NCI-H226 (cell line): ENCODE measurements at places on chromosomes 5 and 9.

DNA sequence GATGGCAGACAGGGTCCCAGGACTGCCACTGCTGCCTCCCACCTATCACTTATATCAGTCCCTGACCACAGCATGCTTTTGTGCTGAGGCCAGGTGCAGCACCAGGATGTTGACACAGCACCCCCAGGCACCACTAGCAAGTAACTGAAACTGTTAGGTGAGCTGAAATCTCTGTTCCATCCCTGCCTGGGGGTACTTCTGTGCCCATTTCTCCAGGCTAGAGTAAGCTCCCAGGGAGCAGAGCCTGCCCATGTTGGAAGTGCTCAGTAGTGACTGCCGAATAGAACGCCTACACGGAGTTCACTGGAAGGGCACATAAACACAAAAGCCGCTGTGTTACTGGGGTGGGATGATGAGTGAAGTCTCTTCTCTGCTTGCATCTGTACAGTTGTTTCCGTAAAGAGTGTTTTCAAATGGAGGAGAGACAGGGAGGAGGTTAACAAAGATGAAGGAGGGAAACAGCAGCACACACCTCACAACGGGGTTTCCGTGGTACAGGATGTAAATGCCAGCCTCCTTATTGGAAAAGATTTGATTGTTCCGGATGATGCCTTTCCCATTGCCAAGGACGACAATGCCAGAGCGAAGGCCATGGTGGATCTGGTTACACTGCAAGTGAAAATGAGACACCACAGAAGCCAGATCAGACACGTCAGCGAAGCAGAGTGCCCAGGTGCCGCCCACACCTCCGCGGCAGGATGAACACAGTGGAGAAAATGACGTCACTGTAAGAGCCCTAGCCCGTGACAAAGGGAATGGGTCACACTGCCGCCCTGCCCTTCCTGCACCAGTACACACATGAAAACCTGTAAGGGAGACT lies 43.1 kb downstream of the POLR1E start:
- DNase-seq = no peak

- no peak for DNase-seq
Measured at GRCh38 chr9:84598921-84599636, 70.5 kb upstream of the NTRK2 start.

GRCh38 chr9:121651295-121652020 lies at the start of gene DAB2IP:
Gene DAB2IP, plus strand, starts transcription at chr9:121651634. Its CDS starts 142 bp downstream, at chr9:121651776.
- peak; percentile 42 for DNase-seq

- DNase-seq = no peak
Measured at GRCh38 chr9:13128266-13128860, 151.1 kb downstream of the MPDZ start.

DNA sequence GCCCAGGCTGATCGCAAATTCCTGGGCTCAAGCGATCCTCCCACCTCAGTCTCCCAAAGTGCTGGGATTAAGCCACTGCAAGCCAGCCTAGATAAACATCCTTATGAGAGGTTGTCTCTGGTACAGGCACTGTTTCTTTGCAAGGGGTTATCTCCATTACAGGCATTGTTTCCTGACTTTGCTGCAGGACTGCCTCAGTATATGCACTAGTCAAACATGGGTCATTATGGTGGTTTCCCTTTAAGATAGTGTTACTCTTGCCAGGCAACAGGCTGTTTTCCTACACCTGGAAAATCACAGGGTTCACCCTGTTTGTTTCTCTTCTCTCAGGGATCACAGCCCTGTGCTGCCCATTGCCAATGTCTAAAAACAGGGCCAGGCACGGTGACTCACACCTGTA lies 7.8 kb upstream of the CLTB start:
- DNase-seq = peak; percentile 52

- no peak for DNase-seq
Measured at GRCh38 chr5:107072967-107073366, 597.8 kb downstream of the EFNA5 start.

DNA sequence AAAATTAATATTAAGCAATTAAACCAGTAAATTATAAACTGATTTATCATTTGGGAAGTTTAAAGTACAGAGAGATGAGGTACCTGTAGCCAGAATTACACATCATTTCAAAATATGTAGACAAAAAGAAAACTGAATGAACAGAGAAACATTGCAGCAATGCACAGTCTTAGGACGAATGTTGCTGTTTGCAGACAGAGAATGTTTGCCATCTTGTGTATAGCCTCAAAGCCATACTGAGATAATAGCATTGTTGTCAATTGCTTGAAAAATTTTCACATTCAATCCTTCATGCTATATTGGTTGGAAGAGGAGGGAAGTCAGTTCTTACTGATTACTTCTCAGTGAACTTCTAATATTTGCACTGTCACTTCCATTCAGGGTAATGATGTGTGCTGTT lies 326.2 kb downstream of the PRR16 start:
- no peak for DNase-seq

GRCh38 chr9:128706045-128706444 lies 3.7 kb downstream of the PKN3 start:
- DNase-seq = no peak

GRCh38 chr5:177447066-177447610 lies 524 bp downstream of the PRR7 start:
- peak; percentile 52 for DNase-seq

DNA sequence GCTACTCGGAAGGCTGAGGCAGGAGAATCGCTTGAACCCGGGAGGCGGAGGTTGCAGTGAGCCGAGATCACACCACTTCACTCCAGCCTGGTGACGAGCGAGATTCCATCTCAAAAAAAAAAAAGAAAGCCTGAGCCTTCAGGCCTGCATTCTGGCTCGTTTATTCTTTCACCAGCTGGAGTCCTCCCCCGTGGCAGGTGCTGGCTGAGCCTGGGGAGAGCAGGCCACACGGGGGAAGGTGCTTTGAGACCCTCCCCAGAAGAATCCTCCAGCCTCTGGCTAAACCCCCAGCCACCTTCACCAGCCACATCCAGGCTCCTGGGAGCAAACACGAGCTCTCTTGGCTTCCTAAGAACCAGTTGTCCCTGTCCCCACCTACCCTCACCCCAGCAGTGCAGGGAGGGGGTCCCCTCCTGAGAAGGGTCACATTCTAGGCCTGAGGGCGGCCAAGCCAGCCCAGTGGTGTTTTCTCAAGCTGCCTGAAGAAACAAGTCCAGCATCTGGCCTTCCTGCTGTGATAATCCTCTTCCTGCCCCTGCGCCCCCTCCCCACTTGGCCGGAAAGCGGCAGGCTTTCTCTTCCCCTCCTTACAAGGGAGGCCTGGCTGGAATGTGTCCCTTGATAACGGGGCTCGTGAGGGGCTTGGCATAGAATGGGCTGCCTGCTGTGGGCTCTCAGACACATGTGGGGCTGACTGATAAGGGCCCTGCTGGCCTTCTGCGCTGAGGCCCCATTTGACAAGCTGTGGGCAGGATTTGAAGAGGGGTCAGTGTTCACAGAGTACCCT lies 41.5 kb downstream of the PLPP7 start:
- no peak for DNase-seq

GRCh38 chr5:167452136-167452535 lies 839.3 kb upstream of the WWC1 start:
- no peak for DNase-seq

DNA sequence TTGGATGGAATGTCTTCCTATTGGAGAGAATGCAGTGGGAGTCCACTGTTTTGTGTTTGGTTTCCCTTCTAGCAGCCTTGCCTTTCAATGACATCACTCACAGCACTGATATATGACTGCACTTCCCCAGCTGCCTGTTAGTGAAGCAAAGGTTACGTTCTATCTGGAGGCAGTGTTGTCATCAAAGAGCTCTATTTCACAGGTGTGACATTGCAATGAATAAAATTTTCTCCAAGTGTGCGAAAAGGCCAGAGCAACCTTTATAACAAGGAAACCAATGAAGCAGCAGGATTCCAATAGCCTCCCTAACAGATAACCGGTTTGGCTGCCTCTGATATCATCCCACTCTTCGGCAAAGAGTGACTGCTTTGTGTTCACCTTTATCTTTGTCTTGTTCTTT lies 523.5 kb upstream of the ZNF608 start:
- peak; percentile 15 for DNase-seq

DNA sequence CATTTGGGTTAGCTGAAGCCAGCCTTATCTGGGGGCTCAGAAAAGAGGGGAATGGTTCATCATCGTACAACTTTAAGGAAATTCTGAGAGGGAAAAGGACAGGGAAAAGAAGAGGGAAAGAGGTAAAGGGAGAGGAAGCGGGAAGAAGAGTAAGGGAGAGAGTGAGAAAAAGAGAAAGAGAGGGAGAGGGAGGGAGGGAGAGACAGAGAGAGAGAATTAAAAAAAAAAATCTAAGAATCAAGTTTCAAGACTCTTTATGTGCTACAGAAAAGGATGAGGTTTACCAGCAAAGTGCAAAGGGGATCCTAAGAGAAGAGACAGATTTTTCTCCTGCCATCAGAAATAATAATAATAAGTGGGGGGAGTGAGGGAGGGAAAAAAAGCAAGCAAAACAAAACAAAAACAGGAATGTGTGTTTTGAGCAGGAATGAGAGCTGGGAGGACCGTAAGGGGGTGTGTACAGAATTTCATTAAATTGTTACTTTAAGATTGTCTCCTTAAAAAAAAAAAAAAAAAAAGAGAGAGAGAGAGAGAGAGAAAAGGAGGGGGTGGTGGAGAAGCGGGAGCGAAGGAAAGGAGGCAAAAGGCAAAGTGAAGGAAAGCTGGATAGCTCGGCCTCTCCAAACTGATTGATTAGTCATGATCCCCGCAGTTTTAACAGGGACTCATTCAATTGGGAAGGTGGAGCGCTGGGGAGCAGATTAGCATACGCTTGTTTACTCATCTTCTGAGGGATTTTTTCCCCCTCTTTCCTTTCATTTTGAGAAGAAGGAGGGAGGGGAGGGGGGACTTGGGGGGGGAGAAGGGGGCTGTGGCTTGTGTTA lies 438 bp upstream of the PAPPA start:
- DNase-seq = peak; percentile 79

DNA sequence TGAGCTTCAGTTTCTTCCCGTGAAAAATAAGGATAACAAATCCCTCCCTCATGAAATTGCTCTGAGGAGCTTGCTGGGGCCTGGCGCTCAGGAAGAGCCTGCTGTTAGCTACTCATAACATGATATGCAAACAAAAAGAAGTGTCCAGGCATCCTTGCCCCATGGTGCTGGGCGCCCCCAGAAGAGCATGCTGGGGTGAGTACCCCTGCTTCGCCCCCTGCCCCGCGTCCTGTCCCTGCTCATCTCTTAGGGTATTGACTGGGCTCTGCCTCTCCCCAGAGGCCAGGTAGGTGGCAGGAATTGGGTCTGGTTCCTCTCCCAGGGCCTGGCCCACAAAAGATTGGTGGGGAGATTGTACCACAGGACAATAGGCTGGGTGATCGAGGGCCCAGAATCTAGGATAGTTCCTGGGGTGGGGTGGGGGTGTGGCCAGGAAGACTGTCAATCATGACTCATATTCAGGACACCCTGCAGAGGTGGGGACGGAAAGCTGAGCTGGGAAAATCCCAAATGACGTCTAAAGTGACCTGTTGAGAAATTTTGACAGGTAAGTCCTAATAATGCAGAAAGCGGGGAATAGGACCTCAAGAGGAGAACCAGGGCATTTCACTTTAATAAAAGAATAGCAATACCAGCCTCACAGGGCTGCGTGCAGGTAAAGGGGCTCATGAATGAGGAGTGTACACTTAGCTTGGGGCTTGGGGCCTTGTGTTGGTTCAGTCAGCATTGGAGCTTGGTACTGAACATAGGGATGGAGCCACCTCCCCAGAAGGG lies 8.9 kb downstream of the PITX1 start:
- DNase-seq = peak; percentile 52

- DNase-seq = peak; percentile 68
Measured at GRCh38 chr5:54013556-54014194, 296.7 kb downstream of the ARL15 start.

GRCh38 chr5:58341476-58341875 lies 118.4 kb downstream of the PLK2 start:
- no peak for DNase-seq

DNA sequence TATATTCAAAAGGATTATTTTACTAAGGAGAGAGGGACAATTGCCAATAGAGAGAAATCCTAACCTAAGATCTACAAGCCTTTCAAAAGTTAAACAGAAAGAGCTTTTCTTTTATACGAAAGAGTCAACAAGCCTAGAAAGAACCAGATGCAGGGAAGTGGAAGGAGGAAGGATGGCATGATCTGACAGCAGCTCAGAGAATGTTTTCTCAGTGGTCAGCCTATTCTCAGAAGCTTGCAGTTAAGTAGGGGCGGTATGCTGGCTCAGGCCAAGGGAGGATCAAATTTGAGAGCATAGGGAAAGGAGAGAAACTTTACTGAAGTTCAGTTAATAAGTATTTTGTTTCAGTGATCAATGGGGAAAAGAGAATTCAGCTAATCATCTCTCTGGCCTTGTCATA lies 88.0 kb upstream of the FTMT start:
- no peak for DNase-seq

DNA sequence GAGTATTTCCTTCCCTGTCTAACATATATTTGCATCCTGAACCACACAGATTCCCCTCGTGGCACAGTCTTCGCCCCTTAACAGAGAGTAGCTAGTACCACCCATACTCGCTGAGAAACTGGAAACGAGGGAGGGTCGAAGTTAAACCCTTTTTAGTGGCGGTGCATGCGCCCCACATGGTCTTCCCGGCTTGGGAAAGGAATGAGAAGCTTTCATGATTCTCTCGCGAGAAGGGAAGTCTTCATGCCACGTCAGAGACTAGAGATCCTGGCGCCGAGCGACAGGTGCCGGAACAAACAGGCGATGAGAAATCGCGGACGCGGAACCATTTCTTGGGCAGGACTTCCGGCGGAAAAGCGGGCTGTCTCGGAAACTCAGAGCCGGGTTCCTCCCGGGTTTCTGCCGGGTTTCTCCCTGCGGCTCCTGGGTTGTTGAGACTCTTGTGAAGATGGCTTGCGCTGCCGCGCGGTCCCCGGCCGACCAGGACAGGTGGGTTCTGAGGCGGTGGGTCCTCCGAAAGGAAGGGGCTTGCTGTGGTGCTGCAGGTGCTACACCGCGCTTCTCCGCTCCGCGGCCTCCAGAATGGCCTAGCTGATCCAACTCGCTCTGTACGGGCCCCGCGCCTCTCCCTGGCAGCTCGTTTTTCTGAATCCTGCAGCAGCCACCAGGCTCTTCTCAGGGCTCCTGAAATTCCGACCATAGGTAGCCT lies at the start of gene SRP19:
Gene SRP19, plus strand, starts transcription at position 359 of the 709 bp plus-strand sequence. Its CDS starts 90 bp downstream, at position 449.
- peak; percentile 98 for DNase-seq

GRCh38 chr9:88829276-88829675 lies 162.0 kb upstream of the S1PR3 start:
- peak; percentile 35 for DNase-seq

DNA sequence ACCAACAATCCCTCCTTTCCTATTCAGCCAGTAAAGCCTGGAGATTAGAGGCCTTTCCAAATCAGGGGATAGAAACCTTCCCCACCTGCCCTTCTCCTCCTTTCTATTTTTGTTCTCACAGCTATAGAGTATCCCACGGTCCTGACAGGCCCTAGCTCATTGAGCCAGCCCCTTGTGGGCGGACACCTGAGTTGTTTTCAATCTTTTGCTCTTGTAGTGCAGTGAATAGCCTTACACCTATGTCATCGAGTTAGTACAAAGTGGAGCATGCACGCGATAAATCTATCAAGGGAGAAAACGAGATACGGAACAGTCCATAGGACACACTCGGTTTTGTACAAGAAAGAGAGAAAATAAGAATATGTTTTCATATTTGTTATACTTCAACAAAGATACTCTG lies 77.2 kb downstream of the TSPAN17 start:
- no peak for DNase-seq
